ENCODE measurements at places on chromosomes 7 and 10.

GRCh38 chr7:12378389-12378788 lies 25.3 kb downstream of the VWDE start:
- H3K4me3 ChIP-seq: no peak overlapping the region
- H3K27ac ChIP-seq: no peak overlapping the region
- H3K36me3 ChIP-seq: no peaks in the 10 kb centered on the region
- no peak for DNase-seq

GRCh38 chr7:46948716-46949115 lies 633.2 kb downstream of the TNS3 start:
- no peaks in the 10 kb centered on the region for H3K27me3 ChIP-seq
- no peaks in the 10 kb centered on the region for H3K36me3 ChIP-seq
- DNase-seq: no peak
- no peaks in the 10 kb centered on the region for H3K4me1 ChIP-seq
- H3K27ac ChIP-seq: no peak overlapping the region
- no peak overlapping the region for H3K4me3 ChIP-seq

- DNase-seq: no peak
- H3K27ac ChIP-seq: no peak overlapping the region
- no peak overlapping the region for H3K4me3 ChIP-seq
- no peaks in the 10 kb centered on the region for H3K36me3 ChIP-seq
Observed at GRCh38 chr10:110684800-110685446, 40.8 kb downstream of the RBM20 start.

DNA sequence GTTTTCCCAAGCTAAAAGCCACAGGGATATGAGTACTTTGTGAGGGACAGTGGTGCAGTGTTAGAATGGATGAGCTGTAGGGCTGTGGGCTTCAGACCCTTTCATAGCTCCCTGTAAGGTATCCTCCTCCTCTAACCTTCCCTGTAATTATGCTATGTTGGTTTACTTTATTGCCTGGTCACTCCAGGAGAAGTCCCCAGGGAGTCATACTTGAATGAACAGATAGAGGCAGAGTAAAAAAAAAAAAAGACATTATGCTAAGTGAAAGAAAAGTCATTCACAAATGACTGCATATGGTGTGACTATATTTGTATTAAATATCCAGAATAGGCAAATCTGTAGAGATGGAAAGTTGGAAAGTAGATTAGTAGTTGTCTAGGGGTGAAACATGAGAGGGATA lies 434.4 kb downstream of the AUTS2 start:
- no peaks in the 10 kb centered on the region for H3K4me1 ChIP-seq
- no peak overlapping the region for H3K4me3 ChIP-seq
- H3K36me3 ChIP-seq: no peaks in the 10 kb centered on the region
- H3K27ac ChIP-seq: no peak overlapping the region
- H3K27me3 ChIP-seq: no peaks in the 10 kb centered on the region

- no peak overlapping the region for H3K27ac ChIP-seq
- no peaks in the 10 kb centered on the region for H3K36me3 ChIP-seq
- DNase-seq: no peak
- H3K4me1 ChIP-seq: peaks cover 27% of the 10 kb centered on the region
Observed at GRCh38 chr10:88097536-88097935, 234.1 kb downstream of the PTEN start.

DNA sequence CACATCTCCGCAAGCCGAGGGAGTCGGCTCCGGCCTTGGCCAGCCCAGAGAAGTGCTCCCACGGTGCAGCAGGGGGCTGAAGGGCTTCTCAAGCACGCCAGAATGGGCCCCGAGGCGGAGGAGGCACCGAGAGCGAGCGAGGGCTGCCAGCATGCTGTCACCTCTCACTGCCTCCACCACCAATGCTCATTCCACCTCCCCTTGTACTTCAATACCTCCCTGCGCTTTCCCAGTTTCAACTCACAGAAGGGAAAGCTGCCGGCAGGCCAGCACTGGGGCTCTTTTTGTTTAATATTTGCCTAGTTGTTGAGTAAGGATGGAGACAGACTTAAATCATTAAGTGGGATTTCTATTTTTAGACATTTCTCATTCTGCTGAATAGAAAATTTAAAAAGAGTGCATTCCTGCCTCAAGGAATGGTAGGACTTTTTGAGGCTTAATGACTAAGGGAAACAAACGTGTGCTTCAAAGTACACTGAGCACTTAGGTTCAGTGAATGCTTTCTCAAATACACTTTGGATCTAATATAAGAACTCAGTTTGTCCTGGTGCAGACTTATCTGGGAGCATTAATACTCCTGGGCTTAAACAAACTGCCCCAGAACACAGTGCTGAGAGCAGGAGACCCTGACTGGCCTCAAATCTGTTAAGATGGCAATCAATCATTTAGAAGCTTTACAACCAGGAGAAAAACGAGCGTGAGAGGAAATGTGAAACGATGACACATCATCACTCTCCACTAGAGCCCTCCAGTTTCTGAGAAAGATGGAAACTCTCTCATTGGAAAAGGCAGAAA lies 131.2 kb downstream of the RALA start:
- no peak overlapping the region for H3K27ac ChIP-seq
- H3K27me3 ChIP-seq: no peaks in the 10 kb centered on the region
- no peaks in the 10 kb centered on the region for H3K4me1 ChIP-seq
- no peak overlapping the region for H3K4me3 ChIP-seq
- H3K36me3 ChIP-seq: no peaks in the 10 kb centered on the region

All from liver (tissue), 10 donors.